ENCODE measurements at places on chromosomes 1 and 21. TPM values are rescaled to one million over a fixed set of nuclear protein-coding genes. Genes with fewer than 3 reads are reported as not detected.

POGZ gene
- polyA plus RNA-seq = 11.3 TPM

FAM131C gene
- polyA plus RNA-seq = not detected

CAMSAP2 gene
- 0.35 TPM for polyA plus RNA-seq

SLAMF6 gene
- polyA plus RNA-seq = 201 TPM

IVL gene
- not detected for polyA plus RNA-seq

FOXO6 gene
- polyA plus RNA-seq = not detected

ANKRD35 gene
- polyA plus RNA-seq = 1.3 TPM

RUNX3 gene
- 107 TPM for polyA plus RNA-seq

RHOU gene
- 2.3 TPM for polyA plus RNA-seq

REN gene
- not detected for polyA plus RNA-seq

TIAM1 gene
- 6.3 TPM for polyA plus RNA-seq

SH3BGR gene
- polyA plus RNA-seq = 1.6 TPM

SNRNP40 gene
- 89.3 TPM for polyA plus RNA-seq

ARHGAP30 gene
- 213 TPM for polyA plus RNA-seq

CSTB gene
- polyA plus RNA-seq = 79.1 TPM

MYBPH gene
- polyA plus RNA-seq = not detected

OR10J1 gene
- polyA plus RNA-seq = not detected

RSPO1 gene
- not detected for polyA plus RNA-seq

KCNA10 gene
- polyA plus RNA-seq = not detected

All from CD8-positive, alpha-beta memory T cell (primary cell).